KG1 (cell line): ENCODE measurements at places on chromosomes 12 and 14.

GRCh38 chr14:38310420-38310995 lies 54.6 kb upstream of the CLEC14A start:
- DNase-seq = no peak

GRCh38 chr12:111046896-111047295 lies 126.5 kb upstream of the MYL2 start:
- DNase-seq = no peak

DNA sequence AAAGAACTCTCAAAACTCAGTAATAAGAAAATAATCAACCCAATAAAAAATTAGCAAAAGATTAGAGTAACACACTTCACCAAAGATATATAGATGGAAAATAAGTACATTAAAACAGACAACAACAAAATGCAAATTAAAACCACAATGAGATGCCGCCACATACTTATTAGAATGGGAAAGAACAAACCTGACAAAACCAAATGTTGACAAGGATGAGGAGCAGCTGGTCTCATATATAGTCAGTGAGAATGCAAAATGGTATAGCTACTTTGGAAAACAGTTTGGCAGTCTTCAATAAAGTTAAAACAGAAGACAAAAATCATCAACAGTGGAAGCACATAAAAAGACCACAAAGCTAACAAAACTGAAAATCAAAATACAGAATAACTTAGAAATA lies 29.1 kb downstream of the CRY1 start:
- DNase-seq = no peak

- DNase-seq = no peak
These were observed 5.9 kb downstream of the ZNF605 start for GRCh38 chr12:132949936-132950837.

GRCh38 chr14:60989599-60989998 lies 8.6 kb downstream of the SLC38A6 start:
- no peak for DNase-seq

DNA sequence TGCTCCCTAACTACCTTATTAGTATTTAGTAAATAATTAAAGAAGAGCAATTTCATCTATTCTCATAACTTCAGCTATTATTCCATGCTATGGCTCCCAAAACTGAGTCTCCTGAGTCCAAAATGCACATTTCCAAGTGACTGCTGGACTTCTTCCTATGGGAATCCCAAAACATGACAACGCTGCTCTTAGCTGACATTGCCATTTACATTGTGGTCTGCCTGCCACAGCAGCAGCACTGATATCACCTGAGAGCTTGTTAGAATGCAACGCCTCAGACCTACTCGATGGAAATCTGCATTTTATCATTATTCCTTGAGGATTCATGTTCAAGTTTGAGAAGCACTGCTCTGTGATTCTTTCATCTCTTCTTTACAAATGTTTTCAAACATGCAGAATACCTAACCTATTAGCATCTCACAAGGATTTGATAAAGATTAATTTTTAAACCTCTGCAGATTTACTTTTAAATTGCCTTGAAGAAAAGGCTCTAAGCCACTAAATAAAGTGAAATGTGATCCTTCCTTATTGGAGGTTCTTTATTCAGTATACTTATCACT lies 77.7 kb downstream of the SEC23A start:
- no peak for DNase-seq

GRCh38 chr12:452667-453210 lies 7.0 kb upstream of the B4GALNT3 start:
- DNase-seq = no peak

GRCh38 chr12:16568873-16569272 lies 37.1 kb downstream of the LMO3 start:
- no peak for DNase-seq

GRCh38 chr14:58628406-58628805 lies 9.4 kb upstream of the DACT1 start:
- no peak for DNase-seq

- no peak for DNase-seq
These were observed 98.2 kb downstream of the SYNE2 start for GRCh38 chr14:63951021-63951420.

DNA sequence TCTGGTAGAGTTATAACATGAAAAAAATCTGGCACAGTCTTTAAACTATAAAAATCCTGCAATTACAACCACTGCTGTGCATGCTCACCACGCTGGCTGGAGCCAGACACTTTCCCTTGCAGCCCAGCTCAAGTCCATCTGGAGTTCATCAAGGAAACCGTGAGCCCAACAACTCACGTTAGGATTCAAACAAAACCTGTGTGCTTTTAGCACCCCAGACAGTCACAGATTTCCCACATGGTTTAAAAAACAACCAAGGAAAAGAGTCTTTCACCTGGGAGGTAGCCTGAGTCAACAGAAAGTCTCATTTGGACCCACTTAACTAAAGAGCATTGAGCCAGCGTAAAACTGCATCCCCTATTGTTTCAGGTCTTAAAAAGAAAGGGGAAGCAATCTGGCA lies 4.7 kb downstream of the LRIG3 start:
- no peak for DNase-seq

- DNase-seq = no peak
These were observed 21.8 kb upstream of the BCDIN3D start for GRCh38 chr12:49864798-49865090.

DNA sequence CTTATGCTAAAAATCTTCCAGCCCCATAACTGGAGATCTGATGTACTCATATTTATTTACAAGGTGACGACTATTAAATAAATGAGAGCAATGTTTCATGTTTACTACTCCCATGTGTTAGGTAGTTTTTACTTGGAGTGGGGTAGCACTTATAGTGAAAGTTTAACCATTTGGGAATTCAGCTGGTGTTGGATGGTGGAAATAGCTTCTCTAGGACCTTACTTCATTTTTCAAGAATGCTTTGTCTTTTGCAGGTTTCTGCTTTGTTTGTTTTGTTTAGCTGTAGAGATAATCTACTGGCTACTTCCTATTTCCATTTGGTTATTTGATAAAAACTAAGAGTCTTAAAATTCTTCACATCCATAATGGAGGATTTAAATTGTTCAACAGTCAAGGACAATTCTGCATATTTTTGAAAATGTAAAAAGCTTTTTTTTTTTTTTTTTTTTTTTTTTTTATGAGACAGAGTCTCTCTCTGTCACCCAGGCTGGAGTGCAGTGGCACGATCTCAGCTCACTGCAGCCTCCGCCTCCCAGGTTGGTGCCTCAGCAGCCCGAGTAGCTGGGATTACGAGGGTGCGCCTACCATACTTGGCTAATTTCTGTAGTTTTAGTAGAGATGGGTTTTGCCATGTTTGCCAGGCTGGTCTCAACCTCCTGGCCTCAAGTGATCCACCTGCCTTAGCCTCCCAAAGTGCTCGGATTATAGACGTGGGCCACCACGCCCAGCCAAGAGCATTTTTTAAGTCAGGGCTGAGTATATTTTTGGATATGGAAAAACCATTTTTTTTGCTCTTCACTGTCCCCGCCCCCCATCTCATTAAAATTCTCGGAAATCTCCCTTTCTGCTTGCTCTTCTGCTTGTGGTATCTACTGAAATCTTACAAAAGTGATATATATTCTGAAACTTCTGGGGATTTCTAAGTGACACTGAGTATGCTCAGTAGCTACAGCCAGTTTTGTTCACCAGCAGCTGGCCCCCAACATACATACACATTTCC lies 1.4 kb upstream of the ABCD2 start:
- no peak for DNase-seq

DNA sequence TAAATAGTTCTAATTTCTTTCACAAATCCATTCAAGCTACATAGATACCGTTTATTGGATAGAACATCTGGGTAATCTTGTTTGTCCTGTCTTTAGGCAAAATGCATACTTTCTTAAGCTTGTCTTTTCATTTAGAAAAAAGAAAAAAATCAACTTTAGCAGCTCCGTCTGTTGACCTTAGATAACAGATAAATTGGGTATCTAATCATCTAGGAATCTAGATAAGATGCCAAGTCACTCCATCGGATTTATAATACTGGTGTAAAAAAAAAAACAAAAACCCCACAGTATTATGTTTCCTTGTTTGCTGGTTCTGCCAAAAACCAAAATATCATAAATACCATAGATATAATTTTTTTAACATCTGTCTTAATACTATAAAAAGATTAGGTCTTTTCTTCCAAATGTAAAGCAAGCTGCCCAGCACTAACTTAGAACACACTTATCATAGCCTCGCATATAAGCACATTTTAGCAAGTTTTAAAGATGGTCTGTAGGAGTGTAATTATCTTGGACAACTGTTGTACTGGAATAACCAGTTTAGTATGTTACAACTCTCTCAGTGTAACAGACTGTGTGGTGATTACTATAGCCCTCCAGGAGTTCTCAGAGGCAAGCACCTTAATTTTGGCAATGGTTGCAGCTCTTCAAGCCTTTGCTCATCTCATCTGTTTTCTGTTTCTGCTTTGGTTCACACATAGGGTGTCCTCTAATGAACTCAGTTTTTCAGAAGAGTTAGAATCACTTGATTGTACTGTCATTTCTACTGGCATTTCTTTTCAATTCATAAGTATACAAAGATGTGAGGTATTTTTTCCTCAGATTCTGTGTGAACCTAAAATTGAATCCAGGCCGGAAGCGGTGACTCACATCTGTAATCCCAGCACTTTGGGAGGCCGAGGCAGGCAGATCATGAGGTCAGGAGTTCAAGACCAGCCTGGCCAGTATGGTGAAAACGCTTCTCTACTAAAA lies 83.1 kb downstream of the ANO6 start:
- no peak for DNase-seq

DNA sequence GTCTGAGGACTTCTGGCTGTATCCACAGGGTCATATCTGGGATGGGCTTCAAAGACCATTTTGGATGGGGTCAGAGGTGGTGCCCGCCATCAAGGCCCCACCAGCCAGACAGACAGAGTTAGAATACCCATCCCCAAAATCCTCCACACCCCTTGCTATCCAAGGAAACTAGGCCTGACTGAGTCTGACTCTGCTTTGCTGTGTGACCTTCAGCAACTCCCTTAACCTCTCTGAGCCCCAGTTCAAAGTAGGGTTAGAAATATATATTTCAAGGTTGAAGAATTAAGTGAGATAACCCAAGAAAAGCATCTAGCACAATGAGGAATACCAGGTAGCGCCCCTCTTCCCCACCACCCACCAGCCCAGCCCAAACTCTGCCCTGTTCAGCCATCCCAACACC lies 20.3 kb downstream of the BCL11B start:
- DNase-seq = no peak

DNA sequence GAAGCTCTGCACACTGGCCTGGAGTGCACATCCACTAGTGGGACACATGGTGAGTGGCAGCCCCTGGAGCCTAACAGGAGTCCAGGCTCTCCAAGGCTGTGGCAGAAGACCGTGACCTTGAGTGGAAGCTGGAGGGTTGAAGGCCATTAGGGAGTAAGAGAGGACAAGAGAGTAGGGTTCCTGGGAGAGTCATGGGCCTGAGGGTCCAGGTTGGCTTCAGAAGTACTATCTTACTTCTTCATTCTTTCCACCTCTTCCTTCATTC lies 406 bp downstream of the IL23A start:
- no peak for DNase-seq

GRCh38 chr14:37899365-37899764 lies 303.9 kb downstream of the TTC6 start:
- DNase-seq = no peak

DNA sequence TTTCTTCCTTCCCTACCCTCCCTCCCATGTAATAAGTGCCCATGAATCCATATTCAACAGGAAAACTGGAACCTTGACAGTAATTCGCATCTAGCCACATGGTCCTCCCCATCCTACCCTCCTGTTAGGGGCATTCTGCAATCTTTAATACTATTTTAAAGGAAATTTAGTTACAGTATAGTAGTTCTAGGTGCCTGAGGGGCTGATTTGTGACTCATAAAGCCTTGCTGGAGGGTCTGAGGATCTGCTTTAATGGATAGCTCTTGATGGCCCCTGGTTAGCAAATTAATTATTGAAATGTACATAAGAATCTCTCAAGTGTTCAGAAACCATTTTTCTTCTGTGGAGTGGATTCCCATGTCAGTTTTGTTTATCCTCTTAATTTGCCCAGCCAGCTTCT lies 54.1 kb downstream of the ESRRB start:
- DNase-seq = no peak

GRCh38 chr12:120239776-120240494 lies 25.6 kb downstream of the PXN start:
- DNase-seq = no peak

DNA sequence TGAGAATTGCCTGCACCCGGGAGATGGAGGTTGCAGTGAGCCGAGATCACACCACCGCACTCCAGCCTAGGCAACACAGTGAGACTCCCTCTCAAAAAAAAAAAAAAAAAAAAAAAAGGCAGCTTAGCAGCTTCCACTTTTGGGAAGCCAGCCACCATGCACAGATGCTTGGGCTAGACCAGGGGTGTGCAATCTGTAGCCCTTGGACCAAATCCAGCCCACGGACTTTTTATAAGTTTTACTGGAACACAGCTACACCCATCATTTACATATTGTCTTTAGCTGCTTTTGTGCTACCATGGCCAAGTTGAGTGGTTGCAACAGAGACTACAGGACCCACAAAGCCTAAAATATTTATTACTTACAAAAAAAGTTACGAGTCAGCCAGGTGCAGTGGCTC lies 6.7 kb downstream of the CIT start:
- no peak for DNase-seq

DNA sequence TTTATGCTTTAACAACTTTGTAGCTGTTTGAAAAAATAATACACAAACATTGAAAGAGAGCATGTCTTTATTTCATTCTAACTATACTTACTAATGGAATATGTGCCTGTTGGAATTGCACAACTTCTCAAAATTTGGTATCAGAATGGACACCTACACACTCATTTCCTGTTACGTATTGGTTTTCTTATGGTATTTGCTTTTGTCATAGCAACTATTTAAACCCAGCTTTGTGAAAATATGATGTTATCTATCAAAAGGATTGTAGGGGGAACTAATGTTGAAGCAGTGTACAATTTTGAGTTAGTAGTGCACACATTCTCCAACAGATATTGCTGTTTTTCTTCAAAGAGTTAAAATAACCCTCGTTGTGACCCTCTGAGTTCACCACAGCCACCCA lies 52.6 kb downstream of the RBMS2 start:
- DNase-seq = no peak

DNA sequence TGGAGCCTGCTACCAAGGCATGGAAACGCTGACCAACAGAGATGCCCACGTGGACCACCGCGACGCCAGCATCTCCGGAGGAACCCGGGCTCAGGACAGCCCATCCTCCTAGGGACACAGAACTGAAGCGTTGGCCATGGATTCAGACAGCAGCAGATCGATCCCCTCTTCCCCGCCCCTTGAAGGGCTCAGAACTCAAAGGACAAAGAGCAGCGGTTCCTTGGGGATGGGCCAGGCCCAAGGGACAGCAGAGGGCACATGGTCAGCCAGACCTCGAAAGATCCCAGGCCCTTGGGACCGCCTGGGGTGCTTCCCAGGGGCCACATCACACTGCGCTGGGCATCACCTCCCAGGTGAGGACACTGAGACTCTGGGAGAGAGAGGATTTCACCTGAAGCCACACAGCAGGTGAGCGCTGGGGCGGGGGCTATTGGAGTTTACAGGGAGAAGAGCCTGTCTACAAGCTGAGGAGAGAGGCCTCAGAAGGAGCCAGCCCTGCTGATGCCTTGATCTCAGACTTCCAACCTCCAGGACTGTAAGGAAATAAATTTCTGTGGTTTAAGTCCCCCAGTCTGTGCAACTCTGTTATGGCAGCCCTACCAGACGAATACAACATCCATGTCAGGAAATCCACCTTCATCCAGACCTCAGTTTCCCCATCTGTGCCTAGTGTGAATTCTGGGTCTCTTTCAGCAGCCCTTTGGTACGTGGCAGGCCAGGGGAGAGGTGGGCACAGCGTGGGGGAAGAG lies 49.4 kb downstream of the CCNK start:
- no peak for DNase-seq

- no peak for DNase-seq
These were observed 39.6 kb downstream of the CCDC88C start for GRCh38 chr14:91377700-91378652.
